ENCODE measurements at places on chromosomes 5 and 9.

DNA sequence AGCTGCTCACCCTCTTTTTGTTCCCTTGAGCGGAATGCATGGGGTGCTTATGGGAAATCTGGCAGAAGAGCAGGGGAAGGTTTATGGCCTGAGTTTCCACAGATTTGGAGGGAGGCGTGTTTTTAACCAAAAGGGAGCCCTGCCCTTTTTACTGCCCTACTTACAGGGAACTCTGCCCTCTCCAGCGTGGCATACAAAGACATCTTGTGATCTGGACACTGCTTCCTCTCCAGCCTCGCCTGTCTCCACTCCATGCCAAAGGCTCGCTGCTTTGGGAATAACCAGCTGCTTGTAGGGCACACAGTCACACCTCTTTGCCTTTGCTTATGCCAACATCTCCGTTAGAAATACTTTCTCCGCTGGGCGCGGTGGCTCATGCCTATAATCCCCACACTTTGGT is 314.2 kb downstream of the ARHGAP26 start:
- no peak for DNase-seq

DNA sequence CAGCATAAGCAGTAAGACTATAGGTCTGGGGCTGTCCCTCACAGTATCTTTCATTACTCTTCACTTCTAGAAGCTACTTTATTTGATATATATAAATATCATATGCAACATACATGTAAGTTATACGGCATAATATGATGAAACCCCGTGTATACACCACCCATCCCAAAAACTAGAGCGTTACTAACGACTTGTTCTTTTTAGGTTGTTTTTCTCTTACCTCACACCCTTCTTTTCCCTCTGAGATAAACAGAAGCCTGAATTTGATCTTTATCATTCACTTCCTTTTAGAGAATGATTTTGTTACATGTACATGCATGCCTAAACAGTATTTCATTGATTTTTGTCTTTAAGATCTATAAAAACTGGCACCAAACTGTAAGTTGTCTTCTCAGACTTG is 3.7 kb downstream of the TRMO start:
- no peak for DNase-seq

DNA sequence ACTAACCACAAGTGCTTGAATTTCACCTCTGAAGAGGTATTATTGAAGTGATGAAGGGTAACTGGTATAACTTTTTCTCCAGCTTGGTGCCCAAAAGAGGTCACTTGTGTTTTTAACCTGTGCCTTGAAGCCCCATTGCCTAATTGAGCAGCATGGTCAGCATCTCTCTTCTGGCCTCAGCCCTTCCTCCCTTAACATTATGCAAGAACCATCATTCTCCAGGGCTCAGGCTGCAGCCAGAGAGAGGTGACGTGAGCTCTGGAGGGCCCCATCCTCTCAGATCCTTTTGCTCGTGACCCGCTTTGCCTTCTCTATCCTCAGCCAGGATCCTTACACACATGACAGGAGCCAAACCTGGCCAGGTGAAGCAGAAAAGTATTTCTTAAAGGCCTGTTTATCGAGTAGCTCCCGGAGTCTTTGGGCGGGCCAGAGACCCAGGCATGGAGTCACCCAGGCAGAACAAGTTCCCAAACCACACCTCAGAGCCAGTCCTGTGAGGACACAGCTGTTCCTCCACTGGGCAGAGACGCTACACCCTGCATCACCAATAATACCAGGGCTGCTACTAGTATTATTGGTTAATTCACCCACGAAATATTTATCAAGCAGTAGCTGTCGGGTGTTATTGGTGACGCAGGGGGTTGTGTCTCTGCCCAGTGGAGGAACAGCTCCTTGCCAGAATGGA is 29.6 kb upstream of the BOD1 start:
- DNase-seq, result no peak

DNA sequence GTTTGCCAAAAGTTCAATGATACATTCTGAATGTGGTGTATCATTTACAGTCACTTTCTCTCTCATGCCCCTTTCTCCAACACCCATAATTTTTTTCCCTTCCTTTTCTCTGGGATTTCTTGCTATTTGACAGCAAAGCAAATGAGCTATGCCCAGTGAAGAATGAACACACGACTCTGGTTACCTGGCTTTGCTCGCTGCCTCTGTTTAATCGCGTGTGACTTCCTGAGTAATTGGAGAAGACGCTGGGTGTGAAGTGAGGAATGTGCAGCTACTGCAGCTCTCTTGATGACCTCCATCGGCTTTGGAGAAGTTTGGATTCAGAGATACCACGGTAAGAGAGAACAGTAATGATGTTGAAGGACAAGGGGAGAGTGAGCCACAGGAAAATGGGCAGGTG is 651.8 kb downstream of the KIF4B start:
- DNase-seq, result no peak

GRCh38 chr5:172051643-172052339 is 45.4 kb upstream of the FBXW11 start:
- DNase-seq, result no peak
